ENCODE measurements at places on chromosomes 12 and 14. TPM values are rescaled to one million over a fixed set of nuclear protein-coding genes. Genes with fewer than 3 reads are reported as not detected.

The KCNK13 gene
- 0.83 TPM for total RNA-seq

The LMBR1L gene
- total RNA-seq = 10.4 TPM

The KLC1 gene
- total RNA-seq = 127 TPM

The TSPAN11 gene
- 2.6 TPM for total RNA-seq

The ZNF268 gene
- 9.1 TPM for total RNA-seq

The DBX2 gene
- not detected for total RNA-seq

The CRIP2 gene
- total RNA-seq = 834 TPM

The VIPAS39 gene
- 17.7 TPM for total RNA-seq

The GLS2 gene
- 0.44 TPM for total RNA-seq

The MCRS1 gene
- 87.9 TPM for total RNA-seq

The ADCY4 gene
- 20.9 TPM for total RNA-seq

The RNASE1 gene
- total RNA-seq = 411 TPM

GRCh38 chr12:87280356-87280755 is 748.8 kb downstream of the C12orf50 start:
- DNase-seq = no peak

- peak; percentile 72 for DNase-seq
Measured at GRCh38 chr12:123519141-123520001, 14.1 kb downstream of the RILPL1 start.

GRCh38 chr14:85085981-85086380 is 444.0 kb upstream of the FLRT2 start:
- no peak for DNase-seq

- DNase-seq = no peak
Measured at GRCh38 chr14:55065411-55065810, 14.0 kb downstream of the MAPK1IP1L start.

DNA sequence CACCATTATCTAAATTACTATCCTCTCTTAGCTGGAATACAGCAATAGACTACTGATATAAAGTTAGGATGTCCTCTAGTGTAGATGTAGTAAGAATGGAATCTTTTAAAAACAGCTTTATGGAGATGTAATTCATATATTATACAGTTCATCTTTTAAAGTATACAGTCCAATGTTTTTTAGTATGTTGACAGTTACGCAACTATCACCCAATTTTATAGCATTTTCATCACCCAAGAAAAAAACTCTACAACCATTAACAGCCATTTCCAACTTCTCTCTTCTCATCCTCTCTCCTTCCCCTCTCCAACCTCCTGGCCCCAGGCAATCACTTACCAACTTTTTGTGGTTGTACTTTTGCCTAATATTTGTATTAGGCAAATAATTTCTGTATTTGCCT is 22.6 kb downstream of the EPYC start:
- no peak for DNase-seq

DNA sequence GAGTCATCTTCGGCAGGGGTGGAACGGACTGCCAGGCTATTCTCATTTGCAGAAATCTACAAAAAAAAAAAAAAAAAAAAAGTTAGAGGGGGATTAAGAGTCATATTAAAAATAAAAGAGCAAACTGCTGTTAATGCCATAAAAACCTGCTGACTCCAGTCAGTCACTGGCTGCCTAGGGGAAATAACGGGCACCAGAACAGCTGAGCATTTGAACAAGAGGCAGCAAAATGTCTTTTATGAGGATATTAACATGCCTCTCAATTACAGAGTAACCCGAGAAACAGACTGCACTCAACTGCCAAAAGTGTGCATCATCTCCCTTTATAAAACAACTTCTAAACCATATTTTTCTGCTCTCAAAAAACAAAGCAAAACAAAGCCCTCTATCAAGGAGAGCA is 28.7 kb upstream of the CERS5 start:
- DNase-seq = no peak

- DNase-seq = no peak
Measured at GRCh38 chr12:97616946-97617345, 154.3 kb downstream of the RMST start.

DNA sequence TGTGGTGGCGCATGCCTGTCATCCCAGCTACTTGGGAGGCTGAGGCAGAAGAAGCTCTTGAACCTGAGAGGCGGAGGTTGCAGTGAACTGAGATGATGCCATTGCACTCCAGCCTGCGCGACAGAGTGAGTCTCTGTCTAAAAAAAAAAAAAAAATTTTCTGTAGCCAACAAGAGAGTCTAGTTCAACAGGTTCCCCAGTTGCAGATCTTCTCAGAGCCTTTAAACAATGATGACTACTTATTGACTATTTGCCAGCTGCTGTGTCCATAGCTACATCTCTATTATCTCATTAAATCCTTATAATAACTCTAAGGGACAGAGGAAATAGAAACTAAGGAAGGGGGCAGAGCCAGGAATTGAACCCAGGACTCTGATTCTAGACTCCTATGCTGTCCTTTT is 15.2 kb upstream of the MYL2 start:
- no peak for DNase-seq

DNA sequence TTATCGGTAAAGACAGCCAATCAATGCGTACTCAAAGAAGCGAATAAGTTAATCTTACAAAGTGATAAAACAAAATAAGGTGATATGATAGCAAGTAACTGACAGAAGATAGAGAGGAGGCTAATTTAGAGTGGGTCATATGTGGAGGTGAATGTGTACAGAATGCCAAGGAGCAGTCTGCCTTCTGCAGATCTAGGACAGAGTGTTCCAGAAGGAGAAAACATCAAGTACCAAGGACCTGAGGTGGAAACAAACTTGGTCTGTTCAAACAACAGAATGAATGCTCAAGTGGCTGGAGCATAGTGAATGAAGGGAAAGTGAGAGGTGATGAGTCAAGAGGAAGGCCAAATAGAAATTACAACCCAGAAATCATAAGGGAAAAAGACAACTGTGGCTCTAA is 170.3 kb upstream of the BMP4 start:
- DNase-seq = no peak

GRCh38 chr14:42391146-42391834 is 784.6 kb downstream of the LRFN5 start:
- no peak for DNase-seq

DNA sequence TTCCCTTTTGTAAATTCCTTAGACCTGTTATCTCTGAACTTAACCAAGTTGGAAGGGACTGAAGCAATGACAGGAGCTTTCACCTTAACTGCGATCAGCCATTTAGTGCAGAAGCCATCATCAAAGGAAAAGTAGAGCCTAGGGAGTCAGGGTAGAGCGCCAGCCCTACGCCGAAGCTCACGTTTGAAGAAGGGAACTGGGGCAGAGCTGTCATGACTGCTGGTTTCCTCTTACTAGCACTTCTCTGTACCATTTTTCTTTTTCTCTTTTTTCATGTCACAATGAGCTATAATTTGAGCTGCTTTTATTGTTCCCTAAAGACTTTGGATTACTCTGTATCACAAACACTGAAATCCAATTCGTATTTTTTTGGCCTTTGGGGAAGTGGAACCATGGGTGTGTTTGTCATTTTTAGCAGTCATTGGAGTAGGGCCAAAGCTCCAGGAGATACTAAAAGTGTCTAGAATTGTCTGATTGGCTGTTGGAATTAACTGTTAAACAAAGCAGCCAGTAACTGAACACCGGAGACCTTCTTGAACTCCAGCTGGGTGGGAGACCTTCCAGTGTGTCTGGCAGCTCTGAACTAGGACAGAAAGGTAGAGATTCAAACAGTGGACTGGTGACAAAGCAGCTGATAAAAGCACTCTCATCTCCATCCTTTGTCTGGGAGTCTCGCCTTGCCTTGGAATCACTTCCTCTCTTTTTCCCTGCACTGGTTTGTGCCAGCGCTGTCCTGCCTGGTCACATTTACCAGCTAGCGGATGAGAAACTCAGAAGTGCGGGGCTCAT is 9.1 kb downstream of the MTRFR start:
- DNase-seq = no peak

- DNase-seq = no peak
Measured at GRCh38 chr14:20415782-20416206, 2.5 kb upstream of the TEP1 start.

DNA sequence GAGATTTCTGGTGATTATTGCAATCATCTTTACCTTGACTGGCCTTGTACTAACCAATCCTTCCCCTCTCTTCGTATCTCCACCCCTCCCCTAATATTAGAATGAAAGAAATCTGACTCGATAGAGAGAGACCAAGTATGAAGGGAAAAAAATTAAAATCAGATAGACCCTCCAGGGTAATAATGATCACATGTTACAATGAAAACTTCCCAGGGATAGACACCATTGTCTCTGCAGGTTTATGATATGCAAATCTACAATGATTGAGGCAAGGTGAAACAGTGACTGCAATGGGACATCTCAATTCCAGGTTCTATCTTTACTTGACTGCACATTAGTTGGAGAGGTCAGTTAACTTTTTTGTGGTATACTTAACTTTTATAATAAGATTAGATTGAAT is 1.5 kb upstream of the NFKBIA start:
- DNase-seq = no peak

GRCh38 chr14:64696355-64696857 is 7.8 kb upstream of the PLEKHG3 start:
- DNase-seq = no peak

- no peak for DNase-seq
Measured at GRCh38 chr14:22194664-22195063, 394.4 kb downstream of the DAD1 start.

DNA sequence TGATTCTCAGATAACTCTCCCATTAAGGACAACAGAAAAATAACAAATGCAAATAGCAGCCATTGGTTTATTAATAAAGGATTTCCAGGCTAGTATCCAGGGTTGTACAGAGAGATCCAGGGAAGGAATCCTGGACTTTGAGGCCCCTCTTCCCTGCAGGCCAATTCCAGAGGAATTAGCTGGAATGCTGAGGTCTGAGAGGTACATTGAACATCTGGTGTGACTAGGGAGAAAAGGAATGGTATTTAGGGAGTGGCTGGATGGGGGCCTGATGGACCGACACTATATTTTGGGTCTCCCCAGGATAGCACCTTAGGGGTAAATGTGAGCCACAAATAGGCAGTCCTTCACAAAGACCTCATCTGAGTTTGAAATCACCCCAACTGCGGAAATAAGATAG is 924.5 kb downstream of the AACS start:
- DNase-seq = no peak

- no peak for DNase-seq
Measured at GRCh38 chr12:107435520-107435919, 250.1 kb upstream of the PWP1 start.

Data from heart left ventricle (tissue), 16 donors.